Right ventricle myocardium superior (tissue), 1 donor: ENCODE measurements at places on chromosomes 6 and 20. TPM values are rescaled to one million over a fixed set of nuclear protein-coding genes. Genes with fewer than 3 reads are reported as not detected.
A peak's percentile ranks its signal among the peaks of the same experiment; 100 is the strongest.

GRCh38 chr6:38131527-38131965, 312.0 kb downstream of the ZFAND3 start:
- no peak for DNase-seq

- no peak for DNase-seq
These were observed 22.2 kb upstream of the ATXN1 start for GRCh38 chr6:16783509-16783908.

GRCh38 chr6:21161707-21162106, 431.8 kb upstream of the SOX4 start:
- DNase-seq, result no peak

GRCh38 chr6:109300874-109301273, 81.4 kb downstream of the CD164 start:
- DNase-seq, result no peak

DNA sequence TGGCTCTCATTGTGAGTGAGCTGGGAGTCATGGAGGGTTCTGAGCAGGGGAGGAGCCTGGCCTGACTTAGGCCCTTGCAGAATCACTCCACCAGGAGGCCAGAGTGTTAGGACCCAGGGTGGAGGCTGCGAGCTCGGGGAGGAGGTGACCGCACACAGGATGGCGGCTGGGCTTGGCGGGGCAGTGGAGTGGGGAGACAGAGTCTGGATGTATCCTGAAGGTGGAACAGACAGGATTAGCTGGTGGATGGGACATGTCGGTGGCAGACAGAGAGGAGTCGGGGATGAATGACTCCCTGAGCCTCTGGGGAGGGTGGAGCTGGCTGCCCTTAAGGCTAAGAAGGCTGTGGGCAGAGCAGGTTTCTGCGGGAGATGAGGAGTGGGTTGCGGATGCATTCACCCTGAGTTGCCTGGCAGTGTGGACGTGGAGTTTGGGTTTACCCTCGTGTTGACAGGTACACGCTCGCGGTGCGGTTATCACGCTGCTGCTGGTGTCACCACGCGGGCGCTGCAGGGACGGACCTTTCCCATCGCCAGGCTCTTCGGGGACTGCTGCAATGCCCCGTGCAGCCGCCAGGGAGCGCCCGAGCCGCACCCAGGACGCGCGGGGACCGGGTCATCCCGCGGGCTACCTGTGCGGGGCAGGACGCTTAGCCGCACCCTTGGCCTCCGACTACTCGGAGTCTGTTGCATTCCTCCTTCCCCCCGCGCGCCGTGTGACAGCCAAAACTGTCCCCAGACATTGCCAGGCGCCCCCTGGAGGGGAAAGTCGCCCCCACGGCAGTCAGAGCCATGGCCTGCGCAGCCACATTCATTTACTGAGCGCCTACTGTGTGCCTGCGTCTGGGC, 43.0 kb upstream of the PTGIS start:
- DNase-seq, result peak; percentile 87

DNA sequence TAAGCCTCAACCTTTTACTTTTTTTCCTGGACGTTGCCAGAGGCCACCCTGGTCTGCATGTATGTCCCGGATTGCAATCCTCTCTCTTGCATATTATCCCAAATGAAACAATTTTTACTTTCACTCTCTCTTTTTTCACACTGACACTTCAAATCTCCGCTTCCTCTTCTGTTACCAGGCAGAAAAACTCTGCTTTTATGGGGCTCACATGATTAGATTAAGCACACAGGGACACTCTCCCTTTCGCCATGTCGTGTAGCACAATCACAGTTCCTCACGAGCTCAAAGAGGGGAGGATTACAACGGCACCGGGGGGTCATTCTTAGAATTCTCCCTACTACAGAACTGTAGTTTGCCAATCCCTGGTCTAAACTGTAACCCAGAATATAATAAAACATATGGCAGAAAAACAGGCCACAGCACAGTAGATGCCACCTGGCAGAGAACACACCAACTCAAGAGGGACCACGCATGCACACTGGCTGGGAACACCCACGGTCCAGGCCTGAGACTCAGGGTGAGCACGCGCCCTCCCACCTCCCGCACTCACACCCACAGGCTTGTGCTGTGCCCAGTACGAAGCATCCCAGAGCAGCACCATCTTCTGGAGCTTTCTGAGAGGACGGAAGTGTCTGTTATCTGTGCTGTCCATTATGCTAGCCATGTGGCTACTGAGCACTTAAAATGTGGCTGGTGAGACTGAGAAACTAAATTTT, 288.7 kb downstream of the KIF16B start:
- DNase-seq, result no peak

- no peak for DNase-seq
These were observed 750.1 kb downstream of the COL12A1 start for GRCh38 chr6:74455786-74456185.

DNA sequence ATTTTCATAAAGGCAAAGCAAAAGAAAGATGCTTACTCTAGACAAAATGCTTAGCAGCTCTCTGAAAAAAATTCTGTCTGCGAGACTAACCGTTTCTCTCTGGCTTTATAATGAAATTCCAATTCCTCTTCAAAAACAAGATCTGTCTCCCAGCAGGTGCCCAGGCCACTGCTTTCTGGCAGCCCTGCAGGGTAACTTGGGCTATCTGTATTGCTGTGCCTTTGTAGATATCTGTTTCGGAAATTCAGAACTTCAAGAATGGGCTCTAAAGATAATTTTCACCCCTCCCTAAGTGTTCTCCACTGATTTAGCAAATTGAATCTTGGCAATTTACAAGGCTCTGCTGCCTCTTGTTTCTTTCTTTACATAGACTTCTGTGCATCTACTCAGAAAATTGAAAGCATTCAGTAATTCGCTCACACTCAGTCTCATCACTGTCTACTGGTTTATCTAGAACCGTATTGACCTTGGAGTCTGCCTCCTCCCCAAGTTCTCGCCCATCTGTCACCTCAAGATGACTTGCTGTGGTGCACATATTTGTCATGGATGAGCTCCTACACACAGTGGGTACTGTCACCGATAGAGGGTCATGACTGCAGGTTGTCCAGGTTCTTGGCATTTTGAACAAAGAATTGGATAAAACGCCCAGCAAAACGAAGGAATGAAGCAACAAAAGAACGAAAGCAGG, 26.4 kb upstream of the FABP7 start:
- no peak for DNase-seq

GRCh38 chr6:24396824-24397223, 5.9 kb upstream of the MRS2 start:
- DNase-seq, result no peak

GRCh38 chr6:169424149-169424804, 170.6 kb upstream of the THBS2 start:
- DNase-seq, result no peak

Gene C6orf52
- 0.78 TPM for total RNA-seq

Gene ADAM33
- 12.6 TPM for total RNA-seq

Gene TRIM31
- total RNA-seq, result not detected

Gene CLDN20
- total RNA-seq, result not detected

Gene SLC22A16
- total RNA-seq, result not detected
